HFFc6 (cell line): ENCODE measurements at places on chromosomes 12 and 14.

DNA sequence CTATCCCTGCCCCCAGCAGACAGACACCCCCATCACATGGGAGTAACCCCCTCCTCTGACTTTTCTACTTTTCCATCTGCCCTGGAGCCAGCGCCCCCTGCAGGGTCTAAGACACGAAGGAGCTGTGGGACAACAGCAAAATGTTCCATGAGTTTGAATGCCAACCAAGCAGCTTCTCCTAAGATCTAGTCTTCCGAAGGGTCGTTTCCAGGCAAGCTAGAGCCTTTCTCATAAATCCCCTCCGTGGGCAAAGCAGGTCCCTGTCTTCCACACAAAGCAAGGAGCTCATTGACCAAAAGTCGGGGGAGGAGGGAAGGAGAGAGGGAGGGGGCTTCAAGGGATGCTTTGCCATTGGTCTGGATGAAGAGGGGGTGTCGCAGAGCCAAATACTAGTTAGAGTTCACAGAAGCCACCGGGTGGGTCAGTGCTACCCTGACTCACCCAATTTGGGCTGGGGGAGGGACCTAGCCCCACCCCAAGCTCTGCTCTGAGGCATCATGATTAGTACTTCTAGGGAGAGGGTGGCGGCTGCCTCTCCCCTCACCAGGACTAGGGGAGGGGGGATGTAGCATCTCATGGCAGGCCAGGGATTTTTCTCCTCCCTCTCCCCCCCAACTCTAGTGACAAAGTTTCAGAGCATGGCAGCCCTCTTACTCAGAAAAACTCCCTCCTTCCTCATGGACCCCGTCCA lies 1.6 kb downstream of the MSI1 start:
- DNase-seq, result no peak

GRCh38 chr14:51873221-51873893 lies 12.9 kb downstream of the GNG2 start:
- peak; percentile 95 for DNase-seq

DNA sequence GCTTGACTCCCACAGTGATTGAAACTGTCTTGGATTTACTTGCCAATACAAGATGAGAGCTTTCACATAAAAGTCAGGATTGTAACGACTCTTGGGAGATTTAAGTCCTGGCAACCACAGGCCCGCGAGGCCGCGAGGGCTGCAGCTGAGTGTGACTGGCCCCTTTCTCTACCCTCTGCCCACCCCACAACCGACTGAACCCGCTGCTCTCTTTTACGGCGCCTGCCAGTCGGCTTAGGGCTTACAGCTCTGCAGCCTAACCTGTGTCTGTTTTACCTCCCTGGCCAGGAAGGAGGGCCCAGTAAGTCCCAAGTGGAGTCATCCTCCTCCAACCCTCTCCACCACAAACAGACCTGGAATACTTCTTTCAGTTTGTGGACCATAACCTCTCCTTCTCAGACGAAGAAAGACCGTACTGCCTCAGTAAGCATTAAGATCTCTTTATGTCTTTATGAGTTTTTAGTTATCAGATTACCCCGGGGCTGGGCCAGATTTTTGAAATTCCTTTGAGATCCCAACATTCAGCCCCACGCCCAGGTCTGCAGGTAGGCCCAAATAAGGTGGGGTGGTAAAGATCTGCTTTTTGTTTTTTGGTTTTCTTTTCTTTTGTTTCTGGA lies 12.6 kb upstream of the TIGAR start:
- DNase-seq, result no peak

DNA sequence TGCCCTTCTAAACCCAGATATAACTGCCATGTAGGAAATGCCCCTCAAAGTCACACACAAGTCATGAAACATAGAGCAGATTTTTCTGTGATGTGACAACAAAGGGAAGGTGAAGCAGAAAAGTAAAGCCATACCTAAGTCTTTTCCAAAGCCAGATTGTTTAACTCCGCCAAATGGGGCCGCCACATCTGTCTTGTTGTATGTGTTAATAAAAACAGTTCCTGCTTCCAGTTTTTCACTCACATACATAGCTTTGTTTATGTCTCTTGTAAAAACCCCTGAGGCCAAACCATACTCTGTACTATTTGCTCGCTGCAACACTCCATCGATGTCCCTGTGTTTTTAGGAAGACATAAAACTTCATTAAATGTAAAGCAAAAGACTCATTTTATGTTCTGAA lies 40.3 kb downstream of the NOPCHAP1 start:
- no peak for DNase-seq

DNA sequence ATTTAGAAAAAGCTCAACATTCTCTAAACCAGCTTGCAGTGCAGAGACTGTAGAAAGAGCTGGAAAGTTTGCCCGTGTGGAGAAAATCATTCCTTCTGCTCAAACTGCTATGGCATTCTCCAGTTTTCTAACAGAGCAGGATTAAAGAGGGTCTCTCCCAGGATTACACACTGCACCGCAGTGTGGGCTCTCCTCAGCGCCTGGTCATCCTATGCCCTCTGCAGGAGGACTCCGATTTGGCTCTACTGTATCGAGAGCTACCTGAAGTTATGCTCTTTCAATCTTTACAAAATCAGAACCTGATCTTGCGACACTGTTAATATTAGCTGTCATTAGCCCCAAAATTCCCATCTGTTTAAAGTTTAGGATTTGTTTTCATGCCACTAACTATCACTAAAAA lies 33.0 kb downstream of the BHLHE41 start:
- DNase-seq, result no peak
